ENCODE measurements at places on chromosomes 7 and 10. TPM values are rescaled to one million over a fixed set of nuclear protein-coding genes. Genes with fewer than 3 reads are reported as not detected.
A peak's percentile ranks its signal among the peaks of the same experiment; 100 is the strongest.

Gene ITGA8
- total RNA-seq = 64.8 TPM

Gene FAM180A
- total RNA-seq = 6.3 TPM

Gene TYW1B
- total RNA-seq = 2.8 TPM

Gene GOLGA7B
- total RNA-seq = not detected

DNA sequence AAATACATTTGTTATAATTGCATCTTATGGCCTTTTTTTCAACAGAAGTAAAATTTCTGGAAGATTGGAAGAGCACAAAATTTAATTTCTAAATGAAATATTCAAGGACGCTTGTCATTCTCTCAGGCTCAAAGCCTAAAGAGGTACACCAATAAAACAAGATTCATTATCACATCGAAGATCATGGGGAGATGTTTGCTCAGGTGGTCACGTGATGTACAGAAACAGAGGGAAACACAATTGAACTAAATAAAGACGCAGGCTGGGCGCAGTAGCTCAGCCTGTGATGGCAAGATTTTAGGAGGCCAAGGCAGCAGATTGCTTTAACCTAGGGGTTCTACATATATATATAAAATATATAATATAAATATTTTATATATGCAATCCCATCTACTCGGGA lies 37.3 kb upstream of the TMEM254 start:
- no peak for DNase-seq

- no peak for DNase-seq
Measured at GRCh38 chr10:73131301-73131700, 21.0 kb downstream of the NUDT13 start.

Gene XRCC2
- total RNA-seq = not detected

- DNase-seq = no peak
Measured at GRCh38 chr10:100696477-100696901, 48.9 kb upstream of the PAX2 start.

DNA sequence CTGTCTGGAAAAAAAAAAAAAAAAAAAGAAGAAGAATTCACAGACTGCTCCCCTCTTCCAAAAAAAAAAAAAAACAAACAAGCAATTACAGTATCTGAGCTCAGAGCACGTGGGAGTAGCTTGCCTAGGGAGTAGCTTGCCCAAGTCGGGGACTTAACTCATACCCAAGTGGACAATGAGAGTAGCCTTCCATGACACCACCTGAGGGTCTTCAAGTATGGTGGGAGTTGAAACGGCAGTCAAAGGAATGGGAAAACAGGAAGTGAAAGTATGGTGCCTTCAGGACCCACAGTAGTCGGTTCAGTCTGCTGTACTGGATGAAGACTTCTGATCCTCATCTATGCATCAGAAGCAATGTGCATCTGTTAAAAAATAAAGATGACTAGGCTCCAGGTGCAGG lies 10.6 kb downstream of the VOPP1 start:
- no peak for DNase-seq

Gene FAM53B
- 44.0 TPM for total RNA-seq

Gene ZPBP
- not detected for total RNA-seq

Gene FOXP2
- 17.6 TPM for total RNA-seq

Gene CUX1
- total RNA-seq = 58.4 TPM

Gene WDFY4
- 0.26 TPM for total RNA-seq

DNA sequence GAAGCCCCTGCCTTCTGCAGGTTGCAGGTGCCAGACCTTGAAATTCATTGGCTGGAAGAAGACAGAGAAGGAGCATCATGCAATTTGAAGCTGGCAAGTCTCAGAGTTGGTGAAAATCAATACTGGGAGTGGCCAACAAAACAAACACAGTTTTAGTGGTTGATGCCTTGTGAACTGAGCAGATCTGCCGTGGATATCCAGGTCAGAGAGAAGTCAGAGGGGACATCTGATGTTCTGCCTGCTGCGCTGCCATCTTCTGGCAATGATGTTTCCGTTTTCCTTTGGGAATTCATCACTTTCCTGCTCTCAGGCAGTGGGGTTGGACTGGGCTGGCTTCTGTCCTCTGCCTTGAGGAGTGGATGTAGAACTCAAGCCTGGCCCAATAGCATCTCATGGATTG lies 132.0 kb downstream of the RPS24 start:
- DNase-seq = no peak

Gene NRG3
- total RNA-seq = not detected

- no peak for DNase-seq
Measured at GRCh38 chr10:5522913-5523560, 1.7 kb upstream of the CALML3 start.

- no peak for DNase-seq
Measured at GRCh38 chr10:73043319-73043718, 53.3 kb downstream of the P4HA1 start.

DNA sequence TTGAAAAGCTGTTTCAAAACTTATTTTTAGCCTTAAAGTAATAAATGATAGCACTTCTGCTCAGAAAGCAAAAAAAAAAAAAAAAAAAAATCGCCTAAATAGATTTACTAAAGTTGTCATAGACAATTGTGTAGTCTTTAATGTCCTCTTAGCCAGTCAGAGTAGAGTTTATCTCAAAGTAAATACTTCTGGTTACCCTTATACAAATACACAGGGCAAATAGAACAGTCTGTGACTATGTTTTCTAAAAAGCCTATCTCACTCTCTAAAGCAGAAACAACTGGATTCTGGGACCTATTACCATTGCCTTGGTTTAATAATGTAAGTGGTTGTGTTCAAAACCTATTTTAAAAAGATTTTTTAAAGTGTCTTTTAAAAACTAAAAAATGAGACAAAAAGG lies 156.2 kb upstream of the THSD7A start:
- DNase-seq = no peak

- DNase-seq = no peak
Measured at GRCh38 chr10:1213252-1214070, 157.3 kb downstream of the WDR37 start.

GRCh38 chr7:99433158-99433557 lies 5.4 kb downstream of the PTCD1 start:
- DNase-seq = no peak

GRCh38 chr10:78316451-78316931 lies 282.8 kb downstream of the RPS24 start:
- peak; percentile 56 for DNase-seq

- no peak for DNase-seq
Measured at GRCh38 chr7:22640269-22640668, 86.7 kb upstream of the IL6 start.

Gene MEPCE
- 23.1 TPM for total RNA-seq

Gene ZNF107
- total RNA-seq = 9.5 TPM

- DNase-seq = no peak
Measured at GRCh38 chr7:114155116-114156110, 236.6 kb upstream of the PPP1R3A start.

Gene HKDC1
- not detected for total RNA-seq

DNA sequence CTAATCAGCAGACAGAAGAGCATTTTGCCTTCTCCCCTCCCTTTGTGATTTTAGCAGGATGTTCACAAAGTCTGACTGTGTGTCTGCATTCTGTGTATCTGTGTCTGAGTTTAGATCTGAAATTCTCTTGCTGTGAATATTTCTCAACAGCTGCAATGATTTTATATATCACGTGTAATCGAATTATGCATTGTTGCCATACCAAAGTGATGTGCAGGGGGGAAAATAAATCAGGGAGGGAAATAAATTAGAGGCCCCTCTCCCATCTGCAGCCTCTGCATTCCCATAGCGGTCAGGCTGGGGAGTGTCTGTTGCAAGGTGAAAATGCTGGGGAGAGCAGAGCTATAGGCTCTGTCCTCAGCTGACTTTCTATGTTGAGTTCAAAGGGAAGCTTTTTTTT lies 209.0 kb downstream of the LRMDA start:
- DNase-seq = no peak

Gene NPC1L1
- not detected for total RNA-seq

DNA sequence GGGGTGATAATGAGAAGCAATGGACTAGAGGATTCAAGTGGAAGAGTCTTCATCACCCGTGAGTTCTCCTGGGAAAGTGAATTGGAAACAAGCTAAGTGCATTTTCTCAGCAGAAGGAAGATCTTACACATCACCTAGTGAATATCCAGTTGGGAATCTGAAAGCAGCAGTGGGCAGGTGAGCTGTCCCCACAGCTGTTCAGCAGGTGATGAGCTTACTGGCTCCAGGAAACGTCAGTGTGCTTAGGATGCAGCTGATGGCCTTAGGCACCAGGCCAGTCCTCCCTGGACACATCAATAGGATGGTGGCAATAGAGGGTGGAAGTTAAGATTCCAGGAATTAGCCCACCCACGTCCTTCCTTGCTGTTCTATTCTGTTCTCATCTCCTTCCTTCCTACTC lies 66.7 kb downstream of the NOD1 start:
- DNase-seq = no peak

Gene CWF19L1
- total RNA-seq = 27.3 TPM

DNA sequence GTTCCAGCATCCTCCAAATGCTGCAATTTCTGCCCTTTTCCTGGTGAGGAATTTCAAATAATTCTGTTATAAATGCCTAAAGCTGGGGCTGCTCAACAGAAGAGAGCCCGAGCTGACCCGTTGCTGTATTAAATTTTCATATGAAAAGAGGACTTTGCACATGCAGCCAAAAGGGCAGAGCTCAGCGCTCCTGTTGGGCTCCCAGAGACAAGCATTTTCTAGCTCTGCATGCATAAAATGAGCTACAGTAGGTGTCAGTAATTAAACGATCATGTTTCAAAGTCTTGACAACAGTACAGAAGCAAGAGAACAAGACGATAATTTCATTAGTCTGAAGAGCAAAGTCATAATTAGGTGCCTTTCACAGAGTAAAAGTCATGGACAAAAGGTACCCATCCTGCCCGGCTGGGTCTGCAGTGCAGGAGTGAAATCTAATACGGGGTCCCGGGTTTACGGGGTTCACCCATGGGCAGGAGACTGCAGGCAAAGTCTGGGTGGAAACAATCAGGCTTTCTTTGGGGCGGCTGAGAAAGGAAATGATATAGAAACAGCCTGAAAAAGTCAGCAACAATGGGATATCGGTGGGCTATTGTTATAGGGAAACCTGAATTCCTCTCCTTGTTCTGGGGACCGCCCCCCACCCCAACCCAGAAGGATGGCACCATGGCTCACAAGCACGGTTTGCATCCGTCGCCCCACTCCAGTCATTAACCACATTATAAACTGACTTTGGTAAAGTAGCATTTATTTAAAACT lies 66.0 kb downstream of the EBF3 start:
- DNase-seq = no peak

DNA sequence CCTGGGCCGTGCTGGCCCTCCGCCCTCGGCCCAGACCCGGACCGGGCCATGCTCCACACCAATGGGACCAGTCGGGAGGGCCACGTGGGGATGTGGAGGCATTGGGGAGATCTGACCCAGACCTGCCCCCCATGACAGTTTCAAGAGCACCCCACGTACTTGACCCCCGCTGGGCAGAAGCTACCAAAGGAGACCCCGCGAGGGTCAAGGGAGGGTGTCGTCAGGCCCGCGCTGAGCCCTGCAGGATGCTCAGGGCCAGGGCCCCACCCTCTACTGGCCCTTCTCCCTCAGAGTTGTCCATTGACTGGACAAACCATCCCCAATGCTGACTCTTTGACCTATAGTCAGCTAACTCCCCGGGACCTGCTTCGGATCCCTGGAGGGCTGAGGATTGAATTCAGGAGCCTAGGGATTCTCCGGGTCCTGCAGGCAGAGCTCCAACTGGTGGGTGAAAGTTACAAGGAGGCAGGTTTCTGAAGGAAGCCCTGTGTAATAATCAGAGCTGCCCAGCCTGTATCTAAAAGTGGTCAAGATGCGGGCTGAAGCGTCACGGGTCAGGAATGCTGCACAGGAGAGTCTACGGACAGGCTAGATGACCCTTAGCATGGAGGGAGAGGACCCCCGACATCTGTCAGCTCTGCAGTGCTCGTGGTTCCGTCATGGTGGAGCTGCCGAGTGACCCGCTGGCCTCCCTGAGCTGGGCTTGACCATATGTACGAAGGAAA lies 498 bp upstream of the CALHM2 start:
- no peak for DNase-seq

DNA sequence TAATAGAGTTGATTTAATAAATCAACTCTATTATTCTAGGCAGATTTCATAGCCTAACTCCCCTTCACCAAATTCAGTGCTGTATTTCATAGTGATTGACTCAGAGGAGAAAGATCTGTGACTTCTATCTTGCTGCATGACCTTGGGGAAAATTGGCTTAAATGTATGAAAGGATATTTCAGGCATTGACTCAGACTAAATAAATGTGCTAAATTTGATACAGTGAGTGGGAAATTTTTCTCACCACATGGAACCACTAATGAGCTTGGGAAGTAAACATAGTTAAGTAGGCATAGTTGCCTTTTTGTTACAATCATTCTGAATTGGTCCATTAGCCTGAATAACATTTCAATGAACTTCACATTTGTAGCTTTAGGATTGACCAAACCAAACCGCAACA lies 89.0 kb upstream of the PRPS1L1 start:
- no peak for DNase-seq

DNA sequence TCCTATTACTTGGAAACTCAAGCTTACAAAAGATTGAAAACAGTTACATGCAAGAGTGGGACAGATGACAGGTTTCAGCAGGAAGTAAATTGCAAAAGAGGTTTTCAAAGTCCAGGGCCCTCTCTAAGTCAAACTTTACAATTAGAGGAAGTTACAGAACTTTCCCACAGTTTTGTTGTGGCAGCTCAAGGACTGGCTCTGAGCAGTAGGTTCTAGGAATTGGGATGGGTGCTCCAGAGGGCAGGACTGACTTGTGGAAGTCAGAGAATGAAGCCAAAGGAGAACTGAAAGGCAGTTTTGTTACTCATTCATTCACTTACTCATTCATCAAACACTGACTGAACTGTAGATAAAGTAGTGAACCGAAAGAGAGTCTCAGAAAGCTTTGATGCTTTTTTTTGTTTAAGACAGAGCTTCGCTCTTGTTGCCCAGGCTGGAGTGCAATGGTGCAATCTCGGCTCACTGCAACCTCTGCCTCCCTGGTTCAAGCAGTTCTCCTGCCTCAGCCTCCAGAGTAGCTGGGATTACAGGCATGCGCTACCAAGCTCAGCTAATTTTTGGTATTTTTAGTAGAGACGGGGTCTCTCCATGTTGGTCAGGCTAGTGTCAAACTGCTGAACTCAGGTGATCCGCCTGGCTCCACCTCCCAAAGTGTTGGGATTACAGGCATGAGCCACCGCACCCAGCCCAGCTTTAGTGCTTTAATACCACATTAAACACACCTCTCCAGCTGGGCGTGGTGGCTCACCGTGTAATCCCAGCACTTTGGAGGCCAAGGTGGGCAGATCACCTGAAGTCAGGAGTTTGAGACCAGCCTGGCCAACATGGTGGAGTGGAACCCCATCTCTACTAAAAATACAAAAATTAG lies 66.8 kb upstream of the CCNJ start:
- no peak for DNase-seq

DNA sequence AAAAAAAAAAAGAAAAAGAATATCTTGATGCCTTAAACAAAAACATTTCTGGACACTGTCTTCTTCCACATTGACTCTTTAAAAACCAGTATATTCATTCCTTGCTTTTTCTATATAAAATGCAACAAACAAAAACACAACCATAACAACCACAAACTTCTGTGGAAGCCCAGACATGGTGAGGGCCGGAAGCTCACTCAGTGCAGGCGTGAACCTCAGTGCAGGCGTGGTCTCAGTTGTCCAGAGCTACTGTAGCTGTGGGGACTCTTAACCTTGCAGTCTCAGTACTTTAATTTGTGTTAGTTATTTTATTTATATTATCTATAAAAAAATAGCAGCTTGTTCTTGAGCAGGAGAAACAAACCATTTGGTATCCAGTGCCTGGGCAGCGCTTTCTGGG lies 131.8 kb downstream of the DOCK1 start:
- DNase-seq = no peak

Gene TEX47
- total RNA-seq = not detected

- DNase-seq = no peak
Measured at GRCh38 chr7:130179631-130180030, 25.6 kb downstream of the TMEM209 start.

Data from uterus (tissue), 4 donors.